ENCODE measurements at places on chromosomes 16 and 17.
A peak's percentile ranks its signal among the peaks of the same experiment; 100 is the strongest.

GRCh38 chr16:10946308-10946707 lies 1.9 kb downstream of the CLEC16A start:
- DNase-seq = no peak

DNA sequence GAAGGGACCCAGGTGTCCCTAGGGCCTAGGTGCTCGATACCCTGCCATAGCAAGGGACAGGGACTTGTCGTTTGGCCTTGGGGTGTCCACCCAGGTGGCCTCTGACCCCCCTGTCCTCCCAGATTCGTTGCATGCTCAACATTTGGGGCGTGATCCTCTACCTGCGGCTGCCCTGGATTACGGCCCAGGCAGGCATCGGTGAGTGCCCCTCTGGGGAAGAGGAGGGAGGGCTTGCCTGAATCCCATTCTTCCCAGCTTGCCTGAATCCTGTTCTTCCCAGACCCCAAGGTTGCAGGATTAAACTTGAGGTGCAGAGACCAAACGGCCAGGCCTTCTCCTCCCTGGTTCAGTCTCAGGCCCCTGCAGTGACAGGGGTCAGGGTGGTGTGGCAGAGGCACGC lies 3.2 kb downstream of the SLC12A3 start:
- no peak for DNase-seq

DNA sequence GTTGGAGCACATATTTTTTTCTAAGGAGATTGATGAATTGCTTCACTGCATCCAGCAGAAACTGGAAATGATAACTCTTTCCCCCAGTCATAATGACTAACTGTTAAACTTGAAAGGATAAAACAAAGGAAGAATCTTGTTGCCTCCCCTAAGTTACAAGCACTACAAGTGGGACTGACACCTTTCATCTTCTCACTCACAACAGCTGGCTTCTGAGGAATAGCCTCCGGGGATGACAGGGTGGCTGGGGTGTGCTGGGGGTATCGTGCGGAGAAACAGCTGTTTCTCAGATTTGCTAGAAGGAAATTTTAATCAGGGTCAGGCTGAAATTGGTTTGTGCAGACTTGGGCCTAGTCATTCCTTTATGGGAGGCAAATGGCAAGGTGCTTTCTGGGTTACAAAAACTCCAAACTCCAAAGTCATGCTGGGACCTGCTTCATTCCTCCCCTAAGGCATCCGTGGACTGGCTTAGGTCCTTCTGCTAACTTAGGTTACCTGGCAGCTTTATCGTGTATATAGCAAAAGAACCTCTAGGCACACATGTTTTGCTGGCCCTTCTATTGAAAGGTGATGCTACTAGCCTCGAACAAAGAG lies 557.2 kb downstream of the TOX3 start:
- DNase-seq = no peak

- no peak for DNase-seq
These were observed 105.4 kb upstream of the RBFOX1 start for GRCh38 chr16:7227229-7227721.

- DNase-seq = peak; percentile 26
These were observed 214.7 kb downstream of the RPTOR start for GRCh38 chr17:80759377-80759673.

DNA sequence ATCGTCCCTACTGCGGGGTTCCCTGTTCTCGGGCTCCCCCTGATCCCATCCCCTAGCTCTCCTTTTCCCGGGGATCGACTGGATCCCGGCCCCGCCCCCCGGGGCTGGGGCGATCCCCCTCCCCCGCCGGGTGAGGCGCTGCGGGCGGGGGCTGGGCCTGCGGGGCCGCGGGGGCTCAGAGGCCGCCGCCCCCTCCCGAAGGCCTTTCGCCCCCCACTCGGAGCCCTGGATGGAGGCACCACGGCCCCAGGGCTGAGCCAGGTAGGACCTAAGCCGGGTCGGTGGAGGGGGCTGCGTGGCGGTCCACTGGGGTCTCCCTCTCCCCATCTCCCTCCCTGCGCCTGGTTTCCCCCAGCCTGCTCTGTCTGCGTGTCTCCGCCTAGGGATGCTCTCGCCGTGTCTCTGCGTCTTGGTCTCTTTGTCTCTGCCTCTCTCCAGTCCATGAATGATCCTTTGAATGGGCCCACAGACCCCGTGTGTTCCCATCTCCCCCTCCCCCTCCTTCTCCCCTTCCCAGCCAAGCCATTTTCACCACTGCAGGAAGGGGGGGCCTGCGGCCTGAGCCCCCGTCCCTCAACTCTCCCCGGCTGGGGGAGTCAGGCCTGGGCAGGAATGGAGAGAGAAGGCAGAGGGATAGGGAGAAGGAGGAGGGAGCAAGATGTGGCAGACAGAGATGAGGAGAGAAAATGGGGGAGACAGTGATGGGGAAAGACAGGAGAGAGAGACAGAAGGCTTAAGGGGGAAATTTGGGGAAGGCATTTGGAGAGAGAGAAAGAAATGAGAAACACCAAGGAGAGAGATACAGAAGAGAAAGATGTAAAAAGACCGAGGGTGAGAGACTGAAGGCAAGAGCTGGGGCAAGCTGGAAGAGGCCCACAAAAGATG lies 1.7 kb upstream of the TMEM256 start:
- no peak for DNase-seq

DNA sequence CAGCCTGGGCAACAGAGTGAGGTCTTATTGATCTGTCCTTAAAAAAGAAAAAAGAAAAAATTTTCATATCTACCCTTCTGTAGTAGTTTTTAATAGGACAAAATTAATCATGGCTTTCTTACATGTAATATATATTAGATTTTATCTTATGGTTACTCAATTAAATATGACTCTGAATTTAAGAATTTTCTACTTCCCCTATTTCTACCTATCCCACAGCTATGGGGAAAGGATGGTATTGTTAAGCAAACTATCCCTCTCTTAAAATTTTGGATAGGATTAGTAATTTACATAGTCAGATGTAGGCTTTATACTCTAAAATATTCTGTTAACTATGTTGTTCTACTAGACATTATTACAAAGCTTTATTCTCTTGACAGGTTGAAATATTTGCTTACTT lies 62.5 kb downstream of the NQO1 start:
- DNase-seq = no peak

DNA sequence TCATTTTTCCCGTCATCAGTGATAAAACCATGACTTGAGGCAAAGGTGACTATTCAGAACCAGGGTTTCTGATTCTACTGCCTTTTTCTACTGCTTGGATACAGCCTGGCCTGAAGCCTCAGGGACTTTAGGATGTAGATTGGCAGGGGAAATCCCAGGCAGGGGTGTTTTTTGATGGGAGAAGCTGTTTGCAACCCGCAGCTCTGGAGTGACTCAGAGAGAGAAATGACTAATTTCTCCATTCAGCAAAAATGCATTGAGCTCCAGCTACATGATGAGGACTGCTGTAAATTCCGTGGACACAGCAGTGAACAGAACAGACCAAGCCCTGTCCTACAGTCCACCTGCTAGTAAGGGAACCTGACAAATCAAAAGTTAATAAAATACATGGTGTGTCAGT lies 560.6 kb downstream of the CDH13 start:
- no peak for DNase-seq

- no peak for DNase-seq
These were observed 75.0 kb downstream of the TMEM132E start for GRCh38 chr17:34654276-34654880.

DNA sequence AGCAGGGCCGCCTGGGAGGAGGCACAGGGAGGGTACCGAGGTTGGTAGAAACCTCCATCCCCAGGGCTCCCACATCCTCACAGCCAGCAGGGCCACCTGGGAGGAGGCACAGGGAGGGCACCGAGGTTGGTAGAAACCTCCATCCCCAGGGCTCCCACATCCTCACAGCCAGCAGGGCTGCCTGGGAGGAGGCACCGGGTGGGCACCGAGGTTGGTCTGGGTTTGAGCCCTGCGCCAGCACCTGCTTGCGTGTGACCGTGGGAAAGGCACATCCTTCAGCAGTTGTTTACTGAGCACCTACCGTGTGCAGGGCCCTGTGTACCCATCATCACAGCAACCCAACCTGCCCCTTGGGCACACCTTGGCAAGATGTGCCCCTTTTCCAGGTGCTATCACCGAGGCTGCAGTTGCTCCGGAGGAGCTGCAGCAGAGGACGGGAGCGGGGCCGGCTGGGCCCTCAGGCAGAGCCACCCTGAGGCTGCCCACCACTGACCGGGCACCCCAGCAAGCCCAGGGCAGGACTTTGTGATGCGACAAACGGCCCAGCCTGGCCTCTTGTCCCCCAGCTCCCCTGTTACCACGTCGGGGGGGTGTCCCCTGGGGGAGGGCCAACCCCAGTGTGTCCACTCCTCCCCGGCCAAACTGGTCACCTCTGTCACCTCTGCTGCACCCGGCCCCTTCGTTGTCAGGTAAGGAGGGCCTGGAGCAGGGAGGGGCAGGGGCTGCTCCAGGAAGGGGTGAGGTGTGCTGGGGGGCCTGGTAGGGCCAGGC lies 22.1 kb upstream of the OSGIN1 start:
- no peak for DNase-seq

DNA sequence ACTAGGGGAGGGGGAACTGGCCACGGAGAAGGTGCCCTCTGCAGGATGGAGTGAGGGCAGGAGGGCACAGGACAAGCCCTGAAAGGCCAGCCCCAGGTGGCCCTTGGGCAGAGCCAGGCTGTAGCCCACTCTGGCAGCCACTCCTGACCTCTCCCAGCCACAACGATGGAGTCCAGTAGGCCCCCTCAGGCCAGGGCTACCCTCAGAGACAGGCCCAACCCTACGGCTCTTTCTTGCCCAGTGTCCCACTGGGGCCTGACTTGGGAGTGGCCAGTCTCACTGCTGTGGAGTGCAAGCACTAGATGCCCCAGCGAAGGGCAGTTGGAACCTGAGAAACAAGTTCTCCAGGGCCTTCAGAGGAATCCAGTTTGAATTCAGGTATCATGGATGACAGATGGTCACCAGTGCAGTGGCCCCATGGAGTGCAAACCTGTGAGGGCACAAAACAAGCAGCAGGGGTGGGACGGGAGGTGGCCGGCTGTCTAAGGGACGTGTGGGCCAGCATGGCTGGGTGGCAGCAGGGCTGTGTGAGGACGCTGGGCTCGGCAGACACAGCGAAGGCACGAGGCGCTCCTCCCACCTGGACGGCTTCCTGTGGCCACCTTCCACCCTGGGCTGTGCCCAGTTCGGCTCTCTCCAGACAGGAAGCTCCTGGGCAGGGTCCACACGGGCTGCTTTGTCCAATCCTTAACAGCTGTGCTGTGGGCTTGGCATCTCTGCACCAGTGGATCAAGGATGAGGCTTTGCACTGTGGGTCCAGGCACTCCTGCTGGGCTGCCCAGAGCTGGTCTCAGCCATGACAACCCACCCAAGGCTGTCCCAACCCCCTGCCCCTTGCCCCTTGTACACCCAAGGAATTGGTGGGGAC lies 72.1 kb downstream of the AMFR start:
- no peak for DNase-seq

DNA sequence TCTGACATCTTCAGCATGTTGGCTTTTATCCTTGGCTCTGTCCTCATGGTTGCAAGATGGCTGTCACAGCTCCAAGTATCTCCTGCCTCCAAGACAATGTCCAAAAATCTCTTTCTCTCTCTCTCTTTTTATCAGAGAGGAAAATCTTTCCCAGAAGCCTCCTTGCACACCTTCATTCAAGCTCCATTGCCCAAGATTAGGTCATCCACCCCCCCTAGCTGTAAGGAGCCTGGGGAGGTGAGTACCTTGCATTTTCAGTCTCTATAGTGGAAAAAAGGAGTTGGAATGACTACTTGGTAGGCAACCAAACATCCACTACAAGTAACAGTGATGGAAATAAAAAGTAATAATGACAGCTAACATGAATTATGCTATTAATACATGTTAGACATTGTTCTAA lies 22.0 kb upstream of the NSMCE1 start:
- DNase-seq = no peak

GRCh38 chr17:42673885-42674754 lies 2.7 kb downstream of the PLEKHH3 start:
- no peak for DNase-seq

DNA sequence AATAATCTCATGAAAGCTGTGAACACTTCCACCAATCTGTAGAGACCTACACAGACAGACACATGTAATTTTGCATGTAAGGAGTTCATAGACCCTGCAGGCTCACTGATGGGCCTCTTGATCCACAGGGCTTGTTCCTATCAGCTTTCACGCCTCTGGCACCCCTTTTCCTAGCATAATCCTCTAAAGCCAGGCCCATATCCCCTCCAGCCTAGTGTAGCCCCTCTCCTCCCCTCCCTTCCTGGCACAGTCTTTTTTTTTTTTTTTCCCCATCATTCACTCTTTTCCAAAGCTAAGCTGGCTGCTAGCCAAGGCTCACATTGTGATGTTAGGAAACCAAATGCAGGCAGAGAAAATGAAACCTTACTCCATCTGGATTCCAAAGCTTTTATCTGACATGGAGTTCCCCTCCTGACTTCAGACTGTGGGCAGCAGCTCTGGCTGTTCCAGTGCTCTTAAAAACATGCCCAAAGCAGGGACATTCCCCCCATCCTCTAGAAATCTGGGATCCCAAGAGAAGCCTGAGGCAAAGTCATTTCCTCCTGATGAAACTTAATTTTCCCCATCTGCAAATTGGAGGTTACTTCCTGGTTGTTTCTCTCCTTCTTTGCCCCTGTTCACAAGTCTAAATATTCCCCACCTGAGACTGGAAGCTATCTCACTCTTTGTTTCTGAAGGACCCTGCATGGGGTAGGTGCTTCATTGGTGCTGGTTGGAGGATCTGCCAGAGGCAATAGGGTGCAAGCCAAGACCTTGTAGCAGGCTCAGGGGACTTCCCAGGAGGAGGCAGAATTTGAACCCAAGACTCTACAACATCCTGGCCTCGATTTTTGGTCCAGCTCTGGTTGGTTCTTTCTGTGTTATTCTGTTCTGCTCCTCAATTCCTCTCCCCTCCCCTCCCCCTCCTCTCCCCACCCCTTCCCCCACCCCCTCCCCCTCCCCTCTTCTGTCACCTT lies 9.9 kb upstream of the CCL5 start:
- DNase-seq = no peak

- no peak for DNase-seq
These were observed 115.6 kb upstream of the CDH5 start for GRCh38 chr16:66250686-66251431.

GRCh38 chr16:67356396-67356795 lies 29.8 kb downstream of the LRRC36 start:
- DNase-seq = no peak

- DNase-seq = no peak
These were observed 1.8 kb upstream of the MT2A start for GRCh38 chr16:56606476-56607108.

DNA sequence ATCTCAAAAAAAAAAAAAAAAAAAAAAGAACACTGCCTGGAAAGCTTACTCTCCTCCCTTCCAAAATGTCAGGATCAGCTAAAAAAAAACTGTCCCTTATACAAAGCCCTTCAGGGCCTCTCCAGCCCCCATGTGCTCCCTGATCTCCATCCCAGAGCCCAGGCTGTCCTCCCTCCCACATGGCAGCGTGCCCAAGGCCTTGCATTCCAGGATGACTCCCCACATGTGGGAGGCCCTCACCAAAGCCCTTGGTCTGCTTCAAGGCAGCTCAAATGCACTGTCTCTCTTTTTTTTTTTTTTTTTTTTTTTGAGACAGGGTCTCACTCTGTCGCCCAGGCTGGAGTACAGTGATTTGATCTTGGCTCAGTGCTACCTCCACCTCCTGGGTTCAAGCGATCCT lies 2.3 kb downstream of the FDXR start:
- no peak for DNase-seq

GRCh38 chr16:89448656-89449055 lies 41.7 kb downstream of the ANKRD11 start:
- DNase-seq = no peak

- DNase-seq = no peak
These were observed 10.0 kb downstream of the SOCS1 start for GRCh38 chr16:11245988-11246387.

GRCh38 chr16:86258713-86259112 lies 251.6 kb upstream of the FOXF1 start:
- no peak for DNase-seq
